ENCODE measurements at places on chromosomes 13 and 19.

DNA sequence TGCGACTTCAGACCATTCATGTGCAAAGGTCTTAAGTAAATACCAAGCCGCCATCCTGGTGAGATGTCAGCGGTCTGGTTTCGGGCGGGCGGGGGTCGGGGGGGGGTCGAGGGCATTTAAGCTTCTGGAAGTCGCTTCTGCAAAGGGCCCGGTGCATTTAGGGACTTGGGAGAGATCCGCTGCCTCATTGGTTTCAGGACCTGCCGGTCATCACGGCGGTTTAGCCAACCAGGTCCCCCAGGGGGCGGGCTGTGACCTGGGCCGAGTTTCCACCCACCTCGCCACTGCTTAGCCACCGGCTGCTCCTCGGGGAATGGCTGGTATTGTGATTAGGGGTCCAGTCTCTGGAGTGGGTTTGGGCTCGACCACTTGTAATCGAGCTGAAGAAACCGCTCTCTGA is 7.8 kb downstream of the ANKLE1 start:
- DNase-seq = peak; percentile 27

- no peak for DNase-seq
Measured at GRCh38 chr13:31248965-31249539, 49.3 kb downstream of the B3GLCT start.

DNA sequence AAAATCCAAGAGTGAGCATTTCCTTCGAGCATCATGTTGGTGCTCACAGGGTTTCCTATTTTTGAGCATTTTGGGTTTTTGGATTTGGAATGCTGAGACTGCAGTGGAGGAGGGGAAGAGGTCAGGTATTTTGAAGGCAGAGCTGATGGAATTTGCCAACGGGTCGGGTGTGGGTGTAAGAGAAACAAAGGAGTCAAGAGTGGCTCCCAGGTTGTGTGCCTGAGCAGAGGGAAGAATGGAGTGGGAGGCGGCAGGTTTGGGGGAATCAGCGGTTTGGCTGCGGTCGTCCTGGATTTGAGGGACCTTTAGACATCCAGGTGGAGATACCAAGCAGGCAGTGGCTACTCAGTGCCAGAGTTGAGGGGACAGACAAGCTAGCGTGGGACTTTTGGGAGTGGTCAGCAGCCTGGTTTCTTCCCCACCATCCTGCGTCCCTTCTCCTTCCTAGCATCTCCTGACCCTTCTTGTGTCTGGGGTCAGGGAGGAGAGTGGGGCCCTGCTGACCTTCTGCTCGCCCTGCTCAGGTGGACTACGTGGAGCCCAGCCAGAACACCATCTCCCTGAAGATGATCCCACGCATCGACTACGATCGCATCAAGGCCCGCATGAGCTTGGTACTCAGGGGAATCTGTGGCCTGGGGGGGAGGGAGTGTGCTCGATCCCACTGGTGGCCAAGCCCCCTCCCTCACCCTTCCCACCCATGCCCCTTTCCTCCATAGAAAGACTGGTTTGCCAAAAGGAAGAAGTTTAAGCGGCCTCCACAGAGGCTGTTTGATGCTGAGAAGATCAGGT is 14.5 kb upstream of the TIMM50 start:
- DNase-seq = no peak

- DNase-seq = no peak
Measured at GRCh38 chr13:80706164-80706471, 365.2 kb upstream of the SPRY2 start.

GRCh38 chr13:24624363-24624762 is 55.8 kb upstream of the ATP12A start:
- no peak for DNase-seq

- DNase-seq = no peak
Measured at GRCh38 chr13:102903659-102904407, 58.0 kb downstream of the ERCC5 start.

- peak; percentile 58 for DNase-seq
Measured at GRCh38 chr19:34345947-34346351, 19.0 kb upstream of the GPI start.

DNA sequence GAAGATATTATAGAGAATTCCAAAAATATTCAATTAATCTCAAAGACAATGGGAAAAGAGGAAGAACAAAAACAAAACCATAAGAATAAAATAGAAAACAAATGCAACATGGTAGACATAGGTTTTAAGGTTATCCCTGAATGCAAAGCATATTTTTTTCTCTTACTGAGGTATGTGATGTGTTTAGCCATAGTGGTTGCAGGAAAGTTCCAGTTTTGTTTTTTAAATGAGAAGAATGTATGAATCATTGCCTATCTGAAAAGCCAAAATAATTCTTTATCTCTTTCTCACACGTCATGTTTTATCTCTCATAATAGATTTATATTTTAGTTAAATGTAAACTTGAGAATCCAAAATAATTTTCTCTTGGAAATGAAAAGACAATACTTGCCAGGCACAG is 2591.7 kb upstream of the PCDH20 start:
- DNase-seq = no peak

DNA sequence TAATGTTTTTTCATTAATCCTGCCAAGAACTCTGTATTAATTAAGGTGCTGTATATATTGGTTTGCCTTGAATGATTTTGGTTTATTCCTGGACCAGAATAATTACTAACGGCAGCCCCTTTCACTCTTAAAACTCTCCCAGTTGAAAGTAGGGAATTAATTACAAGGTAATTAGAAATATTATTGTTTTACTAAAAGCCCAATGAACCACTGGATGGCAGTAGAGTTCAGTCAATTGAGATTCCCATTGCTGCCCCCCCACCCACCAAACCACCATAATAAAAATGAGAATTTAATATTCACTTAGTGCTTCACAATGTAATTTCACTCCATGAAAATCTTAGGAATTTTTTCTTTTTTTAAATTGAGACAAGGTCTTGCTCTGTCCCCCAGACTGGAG is 13.7 kb downstream of the WBP4 start:
- peak; percentile 47 for DNase-seq

DNA sequence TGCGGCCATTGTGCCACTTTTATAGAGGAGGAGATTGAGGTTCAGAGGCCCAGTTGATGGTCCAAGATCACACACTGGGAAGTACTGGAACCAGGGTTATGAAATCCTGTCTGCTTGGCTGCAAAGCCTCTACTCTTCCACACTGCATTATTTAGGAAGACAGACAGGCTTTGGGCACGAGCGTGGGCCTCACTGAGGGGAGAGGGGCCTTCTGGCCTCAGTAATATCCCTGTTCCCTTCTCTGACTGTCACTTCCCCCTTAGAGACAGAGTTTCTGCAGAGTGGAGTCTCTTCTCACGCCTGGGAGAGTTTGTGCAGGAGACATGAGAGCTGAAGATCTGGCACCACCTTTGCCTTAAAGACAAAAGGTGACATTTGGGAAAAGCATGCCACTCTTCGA is 49.0 kb upstream of the PNMA8B start:
- DNase-seq = no peak

DNA sequence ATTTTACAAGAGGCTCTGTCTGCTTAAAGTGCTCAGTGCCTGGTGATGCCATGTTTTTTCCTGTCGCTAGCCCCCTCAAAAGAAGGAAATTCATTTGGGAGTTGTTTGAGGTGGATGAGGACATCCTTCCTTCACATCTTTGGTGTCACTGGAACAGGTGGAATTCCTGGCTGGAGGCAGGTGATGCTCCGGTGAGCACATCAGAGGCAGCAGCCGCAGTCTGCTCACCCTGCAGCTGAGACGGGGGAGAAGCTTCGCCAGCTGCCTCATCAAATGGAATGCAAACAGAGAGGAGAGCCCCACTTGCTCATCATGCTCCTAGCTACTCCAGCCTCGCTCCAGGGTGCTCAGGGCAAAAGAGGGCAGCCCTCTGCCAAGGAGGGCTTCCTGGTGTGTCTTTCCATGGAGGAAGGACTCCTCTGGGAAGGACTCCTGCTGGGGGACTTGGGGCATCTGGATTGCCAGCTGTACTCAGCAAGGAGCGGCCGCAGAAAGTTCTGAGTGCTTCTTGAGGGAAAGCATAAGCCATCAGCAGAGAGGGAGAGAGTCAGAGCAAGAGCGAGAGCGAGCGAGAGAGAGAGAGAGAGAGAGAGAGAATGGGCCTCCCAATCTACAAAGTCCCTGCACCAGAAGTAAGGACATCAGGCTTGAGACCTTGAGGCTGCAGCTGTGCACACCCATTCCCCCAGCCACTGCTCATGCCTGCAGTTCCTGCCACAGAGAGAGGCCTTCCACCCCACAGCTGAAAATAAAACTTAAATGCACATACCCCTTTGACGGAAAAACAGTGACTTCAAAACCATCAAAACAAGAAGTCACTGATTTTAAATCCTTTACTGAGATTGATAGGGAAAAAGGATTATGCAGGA is 74.3 kb upstream of the UBL3 start:
- DNase-seq = no peak

- DNase-seq = no peak
Measured at GRCh38 chr13:34412817-34413375, 529.2 kb upstream of the NBEA start.

GRCh38 chr19:51179256-51179655 is 37.2 kb downstream of the SIGLEC7 start:
- no peak for DNase-seq

DNA sequence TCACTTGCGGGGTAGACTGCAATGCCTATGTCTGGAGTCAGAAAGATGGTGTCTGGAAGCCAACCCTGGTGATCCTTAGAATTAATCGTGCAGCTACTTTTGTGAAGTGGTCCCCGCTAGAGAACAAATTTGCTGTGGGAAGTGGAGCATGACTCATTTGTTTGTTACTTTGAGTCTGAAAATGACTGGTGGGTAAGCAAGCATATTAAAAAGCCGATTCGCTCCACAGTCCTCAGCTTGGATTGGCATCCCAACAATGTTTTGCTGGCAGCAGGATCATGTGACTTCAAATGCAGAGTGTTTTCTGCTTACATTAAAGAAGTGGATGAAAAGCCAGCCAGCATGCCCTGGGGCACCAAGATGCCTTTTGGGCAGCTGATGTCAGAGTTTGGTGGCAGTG is 9.5 kb upstream of the ERVV-1 start:
- DNase-seq = no peak

- no peak for DNase-seq
Measured at GRCh38 chr13:65940720-65941119, 1289.4 kb downstream of the PCDH9 start.

DNA sequence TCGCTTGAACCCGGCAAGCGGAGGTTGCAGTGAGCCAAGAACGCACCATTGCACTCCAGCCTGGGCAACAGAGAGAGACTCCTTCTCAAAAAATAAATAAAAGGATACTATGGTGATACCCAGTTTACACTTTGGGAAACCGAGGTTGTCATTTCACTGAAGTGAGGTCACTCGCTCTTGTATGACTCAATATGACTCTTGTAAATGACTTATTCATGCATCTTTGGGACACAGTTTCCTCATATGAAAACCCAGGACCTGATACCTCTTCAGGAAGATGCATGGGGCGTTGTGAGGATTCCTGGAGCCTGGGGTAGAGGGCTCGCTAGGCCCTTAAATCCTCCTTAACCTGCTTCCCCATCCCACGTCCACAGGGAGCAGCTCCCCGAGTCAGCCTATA is 4.5 kb downstream of the PSMD8 start:
- DNase-seq = no peak

GRCh38 chr19:13117772-13118423 is at the start of gene NACC1:
Gene NACC1 (plus strand): TSS chr19:13118264. CDS start chr19:13135208, 16,944 bp downstream.
- DNase-seq = peak; percentile 92

DNA sequence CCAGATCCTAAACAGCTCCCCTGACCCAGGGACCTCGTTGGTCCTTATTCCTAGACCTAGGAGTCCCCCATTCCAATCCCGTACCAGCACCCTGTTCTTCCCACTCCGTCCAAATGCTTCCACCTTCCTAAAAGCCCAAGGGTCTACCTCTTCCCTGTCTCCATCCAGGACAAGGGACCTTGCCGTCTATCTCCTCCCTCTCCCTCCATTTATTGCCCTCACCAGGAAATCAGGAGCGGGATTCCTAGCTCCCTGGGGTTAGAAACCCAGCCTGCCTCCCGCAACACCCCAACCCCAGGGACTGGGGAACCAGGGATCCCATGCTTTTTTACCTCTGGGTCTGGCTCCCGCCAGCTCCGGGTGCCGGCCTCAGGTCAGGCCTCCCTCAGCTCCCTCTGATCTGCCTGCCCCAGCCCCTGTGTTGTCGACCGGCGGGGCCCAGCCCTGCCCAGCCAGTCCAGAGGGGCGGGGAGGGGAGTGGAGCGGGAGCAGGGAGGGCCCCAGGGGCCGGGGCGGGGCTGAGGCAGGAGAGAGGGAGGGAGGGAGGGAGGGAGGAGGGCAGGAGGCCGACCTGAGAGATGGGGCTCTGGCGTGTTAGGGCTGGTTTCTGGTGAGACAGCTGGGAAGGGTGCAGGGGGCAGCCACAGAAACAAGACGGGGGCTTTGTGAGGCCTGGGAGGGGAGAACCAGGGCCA is at the start of gene B3GNT8:
B3GNT8 (minus strand) TSS at position 423 of the 695 bp plus-strand sequence. CDS start 596 bp downstream, outside the sequence.
- no peak for DNase-seq

GRCh38 chr19:52664461-52664860 is 26.3 kb upstream of the ZNF83 start:
- DNase-seq = no peak

DNA sequence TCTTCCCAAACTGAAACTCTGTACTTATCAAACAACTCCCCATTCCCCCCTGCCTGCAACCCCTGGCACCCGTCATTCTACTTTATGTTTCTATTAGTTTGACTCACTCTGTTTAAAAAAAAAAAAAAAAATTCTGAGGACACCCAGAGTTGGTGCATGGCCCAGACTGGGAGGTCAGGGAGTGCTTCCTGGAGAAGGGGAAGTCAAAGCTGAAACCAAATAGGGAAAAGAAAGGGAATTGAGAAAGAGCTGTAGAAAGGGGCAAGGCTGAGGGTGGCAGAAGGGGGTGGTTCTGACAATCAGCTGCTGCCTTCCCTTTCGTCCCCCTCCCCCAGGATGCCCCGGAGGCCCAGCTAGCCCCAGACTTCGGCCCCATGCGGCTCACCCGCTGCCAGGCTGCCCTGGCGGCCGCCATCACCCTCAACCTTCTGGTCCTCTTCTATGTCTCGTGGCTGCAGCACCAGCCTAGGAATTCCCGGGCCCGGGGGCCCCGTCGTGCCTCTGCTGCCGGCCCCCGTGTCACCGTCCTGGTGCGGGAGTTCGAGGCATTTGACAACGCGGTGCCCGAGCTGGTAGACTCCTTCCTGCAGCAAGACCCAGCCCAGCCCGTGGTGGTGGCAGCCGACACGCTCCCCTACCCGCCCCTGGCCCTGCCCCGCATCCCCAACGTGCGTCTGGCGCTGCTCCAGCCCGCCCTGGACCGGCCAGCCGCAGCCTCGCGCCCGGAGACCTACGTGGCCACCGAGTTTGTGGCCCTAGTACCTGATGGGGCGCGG is 9.0 kb upstream of the STRN4 start:
- no peak for DNase-seq

GRCh38 chr13:92187378-92187989 is 789.1 kb downstream of the GPC5 start:
- no peak for DNase-seq

- DNase-seq = no peak
Measured at GRCh38 chr13:111058796-111059506, 56.2 kb upstream of the ARHGEF7 start.

DNA sequence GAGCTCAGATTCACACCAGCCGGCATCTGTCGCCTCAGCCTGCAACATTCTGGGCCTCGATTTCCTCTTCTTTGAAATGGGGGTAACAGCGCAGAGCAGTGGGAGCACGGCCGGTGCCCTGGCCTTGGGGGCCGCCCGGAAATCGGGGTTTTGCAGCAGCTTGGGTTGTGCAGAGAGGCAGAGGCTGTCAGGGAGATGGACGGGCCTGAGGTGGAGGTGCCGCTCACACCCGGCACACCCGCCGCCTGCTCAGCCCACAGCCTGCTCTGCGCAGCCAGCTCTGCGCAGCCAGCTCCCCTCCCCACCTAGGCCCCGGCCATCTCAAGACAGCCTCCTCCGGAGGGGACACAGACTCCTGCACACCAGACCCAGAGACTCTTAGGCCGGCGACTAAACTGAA is 10.6 kb downstream of the KLF2 start:
- DNase-seq = peak; percentile 35
